ENCODE measurements at places on chromosomes 6 and 20.

DNA sequence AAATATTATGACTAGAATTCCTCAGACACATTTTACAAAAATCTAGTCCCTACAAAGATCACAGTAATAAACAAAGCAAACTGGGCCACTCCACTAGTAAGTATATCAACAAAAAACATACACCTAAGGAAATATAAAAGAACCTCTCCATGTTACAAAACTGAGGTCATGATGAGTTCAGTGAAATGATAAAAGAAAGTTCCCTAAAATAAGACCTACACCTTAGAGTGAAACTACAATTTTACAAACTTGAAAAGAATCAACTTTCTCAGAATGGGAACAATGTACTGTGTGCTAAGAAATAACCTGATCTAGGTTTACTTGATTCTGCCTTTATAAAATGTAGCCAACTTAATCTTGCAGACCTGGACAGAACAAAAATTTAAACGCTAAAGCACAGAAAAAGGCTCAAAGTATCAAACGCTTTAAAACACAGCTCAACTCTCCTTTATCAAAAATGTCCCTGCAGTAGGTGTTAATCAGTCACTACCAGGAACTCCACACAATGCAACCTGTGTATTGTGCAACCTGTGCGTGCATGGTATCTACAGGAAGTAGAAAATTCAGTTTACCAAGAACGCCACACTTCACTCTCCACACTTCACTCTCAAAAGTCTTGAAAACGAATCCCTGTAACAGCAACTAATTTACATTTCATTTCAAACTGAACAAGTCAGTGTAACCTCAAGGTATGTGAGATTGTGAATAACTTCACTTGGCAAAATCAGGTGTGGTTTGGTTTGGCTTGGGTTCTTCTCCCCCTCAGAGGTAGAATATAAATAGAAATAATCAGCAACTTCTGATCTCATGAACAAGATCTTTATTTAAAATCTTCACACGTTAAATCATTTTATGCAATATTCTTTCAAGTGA lies 1.8 kb downstream of the RALGAPA2 start:
- DNase-seq: no peak

DNA sequence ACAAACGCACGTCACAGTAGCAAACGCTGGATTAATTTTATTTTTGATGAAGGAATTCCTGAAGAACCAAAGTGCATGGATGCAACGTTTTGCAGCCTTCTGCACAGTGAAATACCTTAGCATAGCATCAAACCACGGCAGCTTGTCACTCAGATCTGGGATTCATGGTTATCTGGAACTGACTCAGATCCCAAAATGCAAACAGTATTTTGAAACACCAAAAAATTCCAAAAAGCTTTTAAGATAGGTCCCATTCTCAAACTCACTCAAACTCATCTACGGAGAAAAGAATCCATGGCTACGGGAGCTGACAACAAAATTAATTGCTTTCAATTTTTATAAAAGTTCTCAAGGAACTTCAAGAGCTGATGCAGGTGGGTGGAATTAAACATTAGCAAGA lies 116.2 kb upstream of the SALL4 start:
- no peak for DNase-seq

- no peak for DNase-seq
These were observed 18.0 kb downstream of the PEX7 start for GRCh38 chr6:136840276-136841001.

GRCh38 chr6:90439586-90439985 lies 142.9 kb upstream of the BACH2 start:
- no peak for DNase-seq

DNA sequence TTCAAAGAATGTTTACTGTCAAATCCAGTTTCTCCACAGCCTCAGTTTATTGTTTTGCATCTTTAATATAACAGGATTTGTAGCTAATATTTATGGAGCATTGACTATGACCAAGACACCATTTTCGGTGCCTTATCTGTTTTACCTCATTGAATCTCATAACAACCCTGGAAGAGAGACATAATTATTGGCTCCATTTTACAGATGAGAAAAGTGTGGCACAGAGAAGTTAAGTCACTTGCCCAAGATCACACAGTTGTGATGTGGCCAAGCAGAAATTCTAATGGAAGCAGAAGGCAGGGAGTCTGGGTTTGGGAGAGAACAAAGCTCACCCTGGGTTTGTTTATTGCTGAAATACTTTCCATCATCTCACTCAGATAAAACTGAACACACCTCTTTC lies 17.5 kb upstream of the NFATC2 start:
- no peak for DNase-seq

GRCh38 chr6:151018046-151018445 lies 152.5 kb downstream of the MTHFD1L start:
- DNase-seq: peak; percentile 47

- DNase-seq: no peak
These were observed 94.0 kb downstream of the ADGRG6 start for GRCh38 chr6:142395768-142396231.

DNA sequence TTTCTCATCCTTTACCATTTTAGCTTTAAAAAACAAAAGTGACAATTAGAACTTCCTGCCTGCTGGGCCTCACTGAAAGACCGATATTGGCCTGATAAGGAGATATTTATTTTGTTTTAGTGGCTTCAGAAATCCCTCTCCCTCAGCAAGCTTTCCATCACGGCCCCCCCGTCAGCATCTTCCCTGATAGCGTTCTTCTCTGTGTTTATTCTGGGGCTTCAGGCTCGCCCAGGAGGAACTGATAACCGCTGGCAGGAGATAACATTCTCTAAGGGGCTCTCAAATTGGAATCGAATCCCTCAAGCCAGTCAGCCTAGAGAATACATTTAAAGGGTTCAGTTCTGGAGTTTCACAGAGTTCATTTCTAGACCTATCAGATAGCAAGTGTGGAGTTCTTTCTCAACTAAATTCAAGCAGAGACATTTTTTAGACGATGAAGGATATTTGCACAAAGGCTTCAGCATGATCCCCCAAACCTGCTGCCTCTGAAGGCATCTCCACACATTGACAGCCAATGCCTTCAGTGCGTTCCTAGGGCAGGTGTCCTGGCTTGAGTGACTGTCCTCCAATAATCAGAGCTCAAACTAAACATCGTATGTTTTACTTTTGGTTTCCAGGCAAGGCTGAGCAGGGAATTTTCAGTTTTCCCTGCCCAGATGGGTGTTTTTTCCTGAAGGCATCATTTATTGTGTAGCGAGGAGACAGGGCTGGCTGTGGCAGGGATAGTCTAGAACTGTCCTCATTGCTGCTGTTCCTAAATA lies 17.0 kb downstream of the PRDM1 start:
- DNase-seq: no peak
